ENCODE measurements at places on chromosomes 6 and 20.

DNA sequence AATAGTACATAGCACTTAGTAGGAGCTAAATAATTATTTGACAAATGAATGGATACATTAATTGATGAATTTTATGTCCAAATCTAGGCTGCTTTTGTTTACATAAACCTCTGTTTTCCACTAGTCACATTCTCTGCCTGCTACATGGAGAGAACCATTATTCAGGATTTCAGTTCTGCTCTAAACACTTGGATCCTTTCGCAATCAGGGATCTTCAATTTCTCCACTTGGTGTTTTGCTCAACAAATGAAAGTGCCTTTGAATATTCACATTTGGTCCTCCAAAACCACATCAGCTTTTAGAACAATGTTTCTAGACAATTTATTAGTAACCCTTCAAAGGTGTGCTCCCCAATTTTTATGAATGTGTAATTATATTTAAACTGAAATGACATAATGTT, 30.6 kb upstream of the HLA-DQB1 start:
- DNase-seq: no peak

DNA sequence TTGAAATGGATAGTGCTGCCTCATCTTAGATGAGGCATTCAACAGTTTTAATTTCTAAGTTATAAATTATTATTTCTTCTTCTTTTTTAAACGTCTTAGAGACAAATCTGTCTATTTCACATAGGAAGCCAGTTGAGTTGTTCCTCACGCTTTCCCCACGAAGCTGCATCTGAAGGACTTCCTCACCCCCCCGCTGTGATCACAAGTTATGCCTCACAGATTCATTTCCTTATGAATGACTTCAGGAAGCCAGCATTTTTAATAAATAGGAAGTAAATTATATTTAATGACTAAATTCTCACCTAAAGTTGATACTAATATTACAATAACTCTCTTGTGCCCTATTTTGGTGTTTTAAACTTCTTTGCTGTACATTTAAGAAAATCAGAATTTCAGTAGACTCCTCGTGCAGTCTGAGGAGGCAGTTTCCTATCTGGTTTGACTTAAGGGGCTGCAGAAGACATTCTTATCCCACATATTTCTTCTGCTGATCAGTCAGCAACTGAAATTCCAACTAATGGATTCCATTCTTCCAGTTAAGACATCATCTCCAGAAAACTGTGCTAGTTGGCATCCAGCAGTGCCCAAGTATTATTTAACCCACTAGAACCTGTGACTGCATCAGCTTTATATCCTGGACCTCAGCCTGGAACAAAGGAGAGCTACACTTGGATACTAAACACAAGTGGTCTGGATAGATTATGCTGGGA, 182.7 kb upstream of the CCN2 start:
- peak; percentile 53 for DNase-seq

GRCh38 chr6:131586543-131586942, 13.5 kb downstream of the ARG1 start:
- no peak for DNase-seq

- DNase-seq: no peak
These were observed 700 bp downstream of the DTD1 start for GRCh38 chr20:18588574-18588933.

- no peak for DNase-seq
These were observed 263.0 kb downstream of the PAX1 start for GRCh38 chr20:21968486-21968885.

DNA sequence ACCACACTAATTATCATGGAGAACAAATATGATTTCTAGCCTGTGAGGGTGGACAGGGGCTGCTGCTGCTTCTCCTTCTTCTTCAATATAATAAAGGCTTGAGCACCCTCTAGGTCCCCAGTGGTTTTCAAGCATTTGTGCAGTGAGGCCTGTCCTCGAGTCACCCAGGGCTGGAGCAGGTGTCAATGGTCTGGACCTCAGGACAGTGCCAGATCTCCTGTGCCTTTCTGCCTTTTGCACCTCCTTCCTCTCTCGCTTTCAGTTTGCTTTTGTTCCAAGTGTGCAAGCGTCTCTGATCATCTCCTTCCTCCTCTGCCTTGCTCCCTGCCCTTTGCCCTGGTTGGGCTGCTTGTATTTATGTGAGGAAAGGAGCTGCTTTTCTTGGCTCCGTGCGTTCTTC, 152.2 kb upstream of the SYNDIG1 start:
- no peak for DNase-seq

DNA sequence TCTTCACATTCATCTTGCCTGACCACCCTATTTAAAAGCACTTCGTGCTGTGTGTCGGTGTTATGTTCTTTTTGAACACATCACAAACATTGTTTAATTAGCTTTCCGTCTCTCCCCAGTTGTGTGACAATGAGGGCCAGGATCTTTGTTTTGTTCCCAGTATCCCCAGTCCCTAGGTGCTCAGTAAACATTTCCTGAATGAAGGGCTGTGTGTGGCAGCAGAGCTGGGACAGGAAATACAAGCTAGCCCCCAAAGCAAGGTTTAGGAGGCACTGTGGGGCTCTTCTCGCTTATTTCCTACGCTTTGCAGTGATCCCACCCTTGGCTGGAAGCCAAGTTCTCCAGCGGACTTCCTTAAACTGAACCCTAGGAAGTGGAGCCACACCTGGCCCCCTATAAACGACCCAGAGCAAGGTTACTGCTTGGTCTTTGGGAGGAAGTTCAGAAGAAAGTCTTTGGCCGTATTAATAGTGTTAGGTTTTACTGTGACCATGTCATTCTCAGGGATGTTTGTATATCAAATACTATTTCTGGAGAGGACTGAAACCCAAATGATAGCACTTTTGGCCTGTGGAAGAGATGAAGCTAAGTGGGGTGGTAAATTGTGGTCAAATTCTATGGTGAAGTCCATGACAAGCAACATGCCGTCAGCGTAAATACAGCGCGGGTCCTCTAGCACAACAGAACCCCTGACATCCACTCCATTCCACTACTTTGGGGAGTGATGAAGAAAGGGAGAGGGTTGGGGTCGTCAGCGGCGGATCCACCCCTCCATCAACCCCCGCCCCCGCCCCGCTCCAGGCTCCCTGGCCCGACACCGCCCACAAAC, 570 bp upstream of the FANCE start:
- DNase-seq: no peak

DNA sequence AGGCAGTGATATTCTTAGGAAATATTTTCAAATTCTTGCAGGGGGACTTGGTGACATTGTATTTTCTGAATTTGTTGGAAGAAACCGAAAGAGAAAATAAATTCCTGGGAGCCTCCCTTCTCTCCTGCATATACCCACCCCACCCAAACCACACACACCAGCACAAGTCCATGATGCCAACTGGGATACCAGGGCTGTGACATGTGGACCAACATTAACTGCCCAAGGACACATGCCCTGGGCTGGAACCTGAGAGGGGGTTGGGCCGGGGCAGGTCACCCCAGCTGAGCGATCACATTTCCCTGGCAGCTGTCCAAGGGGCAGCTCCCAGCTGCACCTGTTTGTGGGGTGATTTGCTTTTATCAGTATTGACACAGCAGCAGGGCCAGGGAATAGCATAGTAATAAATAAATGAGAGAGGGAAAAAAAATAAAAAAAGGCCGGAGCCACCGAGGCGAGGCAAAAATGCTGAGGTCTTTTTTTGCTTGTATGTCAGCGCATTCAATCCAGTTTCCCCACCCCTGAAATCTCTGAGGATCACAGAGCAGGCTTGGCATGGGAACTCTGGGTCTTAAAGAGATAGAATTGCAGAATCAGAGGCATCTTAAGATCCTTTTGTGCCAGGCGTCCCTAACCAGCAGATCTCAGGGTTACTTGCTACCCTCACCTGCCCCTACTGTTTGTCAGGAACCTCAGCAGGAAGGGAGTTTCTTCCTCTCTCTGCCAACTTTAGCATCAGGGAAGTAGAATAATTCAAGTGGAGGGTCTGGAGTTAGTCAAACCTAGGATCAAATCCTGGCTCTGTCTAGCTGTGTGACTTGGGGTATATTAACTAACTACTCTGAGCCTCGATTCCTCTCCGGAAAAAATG, 66.5 kb upstream of the PIM1 start:
- DNase-seq: peak; percentile 73

DNA sequence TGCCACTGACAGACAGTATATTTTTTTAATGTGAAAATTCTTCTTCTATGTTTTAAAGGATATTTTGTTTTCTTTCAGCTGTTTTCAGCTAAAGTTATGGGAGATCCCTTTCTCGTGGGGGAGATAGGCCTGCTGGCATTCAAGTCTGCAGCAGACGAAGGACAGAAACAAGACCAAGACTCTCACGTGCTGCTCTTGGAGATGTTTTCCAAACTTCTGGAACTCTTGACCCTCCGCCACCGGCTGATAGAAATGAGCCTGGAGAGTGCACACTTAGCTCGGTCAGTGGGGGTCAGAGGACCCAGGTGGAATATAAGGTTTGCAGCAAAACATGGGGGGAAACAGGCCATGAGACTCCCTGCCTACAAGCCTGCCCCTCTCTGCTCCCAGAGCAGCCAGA, 120.5 kb downstream of the CD164 start:
- no peak for DNase-seq

GRCh38 chr20:63000958-63001357, 5.8 kb downstream of the BHLHE23 start:
- DNase-seq: no peak

DNA sequence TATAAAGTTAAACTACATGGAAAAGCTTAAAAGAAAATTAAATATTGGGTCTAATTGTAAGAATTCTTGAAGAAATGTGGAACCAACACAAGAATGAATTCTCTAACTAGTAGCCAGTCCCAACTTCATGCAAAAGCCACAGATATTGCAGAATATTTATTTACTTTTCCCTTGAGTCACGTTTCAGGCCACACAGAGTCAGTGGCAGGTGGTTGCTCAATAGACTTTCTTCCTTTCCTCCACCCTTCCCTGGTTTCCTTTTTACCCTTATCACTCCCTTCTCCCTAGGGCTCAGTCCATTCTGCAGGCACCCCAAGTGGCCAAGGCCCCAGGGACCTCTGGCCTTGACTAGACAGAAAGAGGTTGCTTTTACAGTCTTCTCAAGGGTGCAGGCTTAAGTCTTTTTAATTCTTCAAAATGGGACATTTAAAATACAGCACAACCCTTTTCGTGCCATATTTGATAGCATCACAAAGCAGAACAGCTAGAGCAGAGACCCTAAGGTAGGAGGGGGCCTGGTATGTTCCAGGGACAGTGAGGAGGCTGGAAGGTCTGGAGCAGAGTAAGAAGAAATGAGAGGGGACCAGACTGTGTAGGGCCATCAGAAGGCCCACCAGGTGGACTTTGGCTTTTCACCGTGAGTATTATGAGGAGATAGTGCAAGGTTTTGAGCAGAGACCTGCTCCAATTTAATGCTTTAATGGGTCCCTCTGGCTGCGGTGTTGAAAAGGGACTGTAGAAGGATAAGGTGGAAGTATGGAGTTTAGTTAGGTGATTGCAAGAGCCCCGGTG, 65.0 kb downstream of the HDDC2 start:
- DNase-seq: no peak

- no peak for DNase-seq
These were observed 8.1 kb upstream of the TOX2 start for GRCh38 chr20:43906505-43907034.

DNA sequence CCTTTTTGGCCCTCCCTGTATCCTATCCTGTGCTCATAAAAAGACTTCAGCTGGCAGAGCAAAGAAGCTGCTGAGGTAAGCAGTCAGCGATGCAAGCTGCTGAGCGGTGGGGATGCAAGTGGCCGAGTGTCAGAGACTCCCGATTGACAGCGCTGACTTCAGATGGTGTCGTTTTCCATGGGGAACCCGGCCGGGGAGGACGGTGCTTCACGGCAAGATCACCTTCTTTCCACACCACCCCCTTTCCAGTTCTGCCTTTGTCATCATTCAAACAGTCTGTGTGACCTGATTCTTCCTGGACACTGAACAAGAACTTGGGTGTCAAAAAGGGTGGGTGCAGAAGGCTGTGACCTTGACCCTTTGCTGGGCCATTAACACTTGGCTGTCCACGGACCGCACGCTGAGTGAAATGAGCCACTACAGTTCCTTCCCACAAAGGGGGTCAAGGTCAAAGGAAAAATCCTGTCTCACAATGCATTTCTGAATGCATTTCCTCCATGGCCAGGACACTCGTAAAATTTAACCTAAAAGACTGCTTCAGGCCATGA, 52.9 kb upstream of the UNC93A start:
- DNase-seq: no peak

- no peak for DNase-seq
These were observed 6.4 kb downstream of the RAB44 start for GRCh38 chr6:36703982-36704381.

DNA sequence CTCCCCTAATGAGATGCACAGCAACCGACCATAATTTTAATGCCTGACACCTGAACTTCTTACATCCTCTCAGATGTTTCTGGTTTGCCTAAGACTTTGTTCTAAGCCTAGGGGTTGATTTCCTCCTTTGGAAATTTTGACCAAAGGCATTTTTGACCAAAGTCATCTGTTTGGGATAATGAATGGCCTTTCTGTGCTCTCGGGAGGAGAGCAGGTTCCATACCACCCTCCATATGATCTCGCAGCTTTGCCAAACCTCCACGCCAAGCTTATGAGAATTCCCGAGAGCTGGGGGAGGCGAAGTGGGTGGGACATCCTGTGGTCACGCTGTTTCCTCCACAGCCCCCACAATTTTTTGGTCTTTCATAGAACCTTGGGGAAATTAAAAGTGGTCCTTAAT, 91.7 kb downstream of the SCML4 start:
- peak; percentile 41 for DNase-seq

DNA sequence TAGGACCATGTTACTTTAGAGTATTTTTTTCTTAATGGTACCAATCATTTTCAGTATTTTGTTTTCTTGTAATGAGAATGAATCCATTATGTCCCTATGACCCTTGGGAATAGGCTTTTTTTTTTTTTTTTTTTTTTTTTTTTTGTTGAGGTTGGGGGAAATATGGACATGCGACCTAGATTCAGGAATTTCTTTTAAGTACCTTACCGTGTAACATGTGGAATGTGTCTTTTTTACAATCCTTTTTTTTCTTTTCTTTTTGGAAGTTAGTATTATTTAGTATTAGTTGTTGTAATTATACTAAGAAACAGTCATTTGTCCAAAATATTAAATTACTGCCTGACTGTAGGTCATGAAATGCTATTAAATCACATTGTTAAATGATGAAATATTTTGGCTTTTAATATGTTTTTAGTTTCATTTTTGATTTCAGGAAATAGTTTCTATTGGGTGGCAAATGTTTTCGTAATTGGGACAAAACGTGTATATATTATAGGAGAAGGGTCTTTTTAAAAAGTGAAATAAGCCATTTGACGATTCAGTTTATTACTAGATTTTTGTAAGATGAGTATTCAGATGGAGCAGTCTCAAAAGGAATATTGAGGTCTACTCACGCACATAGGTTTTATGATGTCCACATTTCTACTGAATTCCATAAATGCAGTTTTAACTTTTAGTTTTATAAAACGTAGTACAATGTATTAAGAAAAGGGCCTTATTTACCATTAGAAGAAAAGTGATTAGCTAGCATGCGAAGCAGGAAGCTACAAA, 4.9 kb downstream of the ARID1B start:
- DNase-seq: no peak

GRCh38 chr6:153207006-153207405, 75.9 kb upstream of the RGS17 start:
- DNase-seq: no peak

All from OCI-LY7 (cell line).